ENCODE measurements at places on chromosomes 1 and 21. TPM values are rescaled to one million over a fixed set of nuclear protein-coding genes. Genes with fewer than 3 reads are reported as not detected.

The LRRC39 gene
- 0.53 TPM for total RNA-seq

The LGR6 gene
- not detected for total RNA-seq

The CNKSR1 gene
- 11.8 TPM for total RNA-seq

The PRMT6 gene
- total RNA-seq, result 11.3 TPM

The PADI2 gene
- total RNA-seq, result 1.0 TPM

The FOXD2 gene
- under 0.01 TPM for total RNA-seq

The SLC2A1 gene
- total RNA-seq, result 1,905 TPM

The CRP gene
- total RNA-seq, result not detected

The TNFRSF14 gene
- 10.4 TPM for total RNA-seq

The AGRN gene
- total RNA-seq, result 117 TPM

The TMEM269 gene
- total RNA-seq, result under 0.01 TPM

The LRRC38 gene
- total RNA-seq, result not detected

The LYPD8 gene
- not detected for total RNA-seq

The KRTAP11-1 gene
- not detected for total RNA-seq

The CD2 gene
- total RNA-seq, result not detected

The BEND5 gene
- not detected for total RNA-seq

The SH2D5 gene
- 32.6 TPM for total RNA-seq

The DOCK7 gene
- total RNA-seq, result 20.8 TPM

The OR2AK2 gene
- not detected for total RNA-seq

Data from bronchial epithelial cell (primary cell).